ENCODE measurements at places on chromosomes 11 and 22.
A peak's percentile ranks its signal among the peaks of the same experiment; 100 is the strongest.

- no peak for DNase-seq
Measured at GRCh38 chr11:22341588-22341931, 3.4 kb downstream of the SLC17A6 start.

GRCh38 chr11:76790251-76790650 is 7.1 kb downstream of the TSKU start:
- no peak for DNase-seq

DNA sequence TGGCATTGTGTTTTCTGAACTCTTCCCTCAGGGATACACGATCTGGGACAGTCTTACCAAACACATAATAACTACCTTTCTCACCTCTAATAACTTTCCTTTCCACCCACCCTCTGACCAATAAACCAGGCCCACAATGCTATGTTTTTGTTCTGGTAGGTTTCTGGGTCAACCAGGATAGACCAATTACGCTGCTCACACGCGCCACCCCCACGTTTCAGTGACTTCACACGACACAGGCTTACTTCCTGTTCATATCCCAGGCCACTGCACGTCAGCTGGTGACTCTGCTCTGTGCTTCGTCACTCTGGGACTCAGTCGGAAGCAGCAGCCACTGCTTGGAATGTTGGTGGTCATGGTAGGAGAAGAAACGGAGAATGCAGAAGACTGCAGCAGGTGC is 2.5 kb downstream of the KRTAP5-4 start:
- DNase-seq = peak; percentile 51

- DNase-seq = no peak
Measured at GRCh38 chr22:35484651-35485556, 55.7 kb upstream of the RASD2 start.

DNA sequence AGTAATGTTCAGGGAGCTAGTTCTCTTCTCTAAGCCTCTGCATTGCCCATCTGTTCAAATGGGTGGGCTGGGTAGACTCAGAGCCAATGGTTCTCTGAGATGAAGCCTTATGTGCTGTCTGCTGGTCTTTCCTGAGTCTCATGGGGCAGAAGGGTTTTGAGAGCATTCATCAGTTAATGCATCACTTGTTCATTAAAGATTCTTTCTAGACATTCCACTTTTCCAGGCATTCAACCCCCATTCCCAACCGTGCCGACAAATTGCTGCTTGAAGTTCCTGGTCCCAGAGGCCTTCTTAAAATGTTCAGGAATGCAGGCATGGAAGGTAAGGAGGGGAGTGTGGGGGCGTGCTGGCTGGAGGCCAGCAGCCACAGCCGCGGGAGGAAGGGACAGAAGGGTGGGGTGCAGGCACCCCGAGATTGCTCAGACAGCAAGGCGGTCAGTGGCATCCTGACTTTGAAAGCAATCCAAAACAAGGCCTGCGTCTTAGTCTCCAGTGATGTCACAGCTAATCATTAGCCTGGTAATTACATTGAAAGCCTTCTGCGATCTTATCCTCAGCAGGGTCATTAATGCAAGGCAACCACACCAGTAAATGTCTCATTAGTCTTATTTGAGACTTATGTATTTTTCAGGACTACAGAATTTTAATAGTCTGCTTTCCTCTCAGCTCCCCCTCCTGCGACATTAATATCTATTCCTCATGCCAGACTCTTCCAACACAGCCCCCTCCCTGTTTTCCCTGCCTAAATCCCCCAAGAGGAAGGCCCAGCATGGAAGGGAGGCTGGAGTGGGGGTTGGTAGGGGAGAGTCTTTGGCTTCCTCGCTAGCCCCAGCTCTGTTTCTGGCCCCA is 328.8 kb downstream of the MIAT start:
- DNase-seq = no peak

Data from CD4-positive, alpha-beta T cell treated with Interferon alpha-2 for 1 hour (primary cell).